ENCODE measurements at places on chromosomes 3 and 15.
A peak's percentile ranks its signal among the peaks of the same experiment; 100 is the strongest.

GRCh38 chr15:66739287-66739686 is 37.3 kb downstream of the SMAD6 start:
- no peak for DNase-seq

GRCh38 chr3:73212683-73213082 is 151.2 kb downstream of the EBLN2 start:
- DNase-seq = no peak

GRCh38 chr3:76765511-76765910 is 274.4 kb upstream of the ROBO2 start:
- DNase-seq = no peak

DNA sequence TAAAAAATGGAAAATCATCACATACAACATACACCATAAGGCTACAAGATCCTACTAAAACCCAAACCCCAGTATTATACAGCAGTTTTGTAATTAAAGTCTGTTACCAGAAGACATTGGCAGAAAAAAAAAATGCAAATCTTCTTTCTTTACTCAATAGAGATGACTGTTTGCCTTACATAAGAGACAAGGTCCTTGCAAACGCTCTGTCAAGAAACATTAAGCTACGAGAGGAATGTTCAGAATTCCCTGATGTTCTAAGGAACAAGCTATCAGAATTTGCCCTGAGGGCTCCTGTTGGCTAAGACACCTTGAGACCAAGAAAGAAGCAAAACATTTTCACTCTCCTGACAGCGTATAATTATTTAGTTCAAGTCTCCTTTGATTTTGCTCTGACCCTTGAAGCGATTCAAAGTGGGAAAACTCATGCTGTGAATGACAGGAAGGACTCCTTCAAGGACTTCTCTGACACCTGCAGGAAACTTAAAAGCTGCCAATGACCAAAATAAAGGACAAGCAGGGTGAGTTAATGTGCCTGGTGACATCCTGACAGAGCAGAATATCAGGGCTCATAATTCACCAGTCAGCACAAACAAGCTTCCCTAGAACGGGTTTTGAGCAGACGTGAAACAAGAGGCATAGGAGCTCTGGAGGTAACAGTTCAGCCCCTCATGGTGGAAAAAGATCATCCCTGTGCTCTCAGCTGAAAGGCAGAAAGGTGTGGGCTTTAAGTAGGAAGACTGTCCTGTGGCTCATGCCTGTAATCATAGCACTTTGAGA is 2.5 kb downstream of the SCAMP2 start:
- no peak for DNase-seq

DNA sequence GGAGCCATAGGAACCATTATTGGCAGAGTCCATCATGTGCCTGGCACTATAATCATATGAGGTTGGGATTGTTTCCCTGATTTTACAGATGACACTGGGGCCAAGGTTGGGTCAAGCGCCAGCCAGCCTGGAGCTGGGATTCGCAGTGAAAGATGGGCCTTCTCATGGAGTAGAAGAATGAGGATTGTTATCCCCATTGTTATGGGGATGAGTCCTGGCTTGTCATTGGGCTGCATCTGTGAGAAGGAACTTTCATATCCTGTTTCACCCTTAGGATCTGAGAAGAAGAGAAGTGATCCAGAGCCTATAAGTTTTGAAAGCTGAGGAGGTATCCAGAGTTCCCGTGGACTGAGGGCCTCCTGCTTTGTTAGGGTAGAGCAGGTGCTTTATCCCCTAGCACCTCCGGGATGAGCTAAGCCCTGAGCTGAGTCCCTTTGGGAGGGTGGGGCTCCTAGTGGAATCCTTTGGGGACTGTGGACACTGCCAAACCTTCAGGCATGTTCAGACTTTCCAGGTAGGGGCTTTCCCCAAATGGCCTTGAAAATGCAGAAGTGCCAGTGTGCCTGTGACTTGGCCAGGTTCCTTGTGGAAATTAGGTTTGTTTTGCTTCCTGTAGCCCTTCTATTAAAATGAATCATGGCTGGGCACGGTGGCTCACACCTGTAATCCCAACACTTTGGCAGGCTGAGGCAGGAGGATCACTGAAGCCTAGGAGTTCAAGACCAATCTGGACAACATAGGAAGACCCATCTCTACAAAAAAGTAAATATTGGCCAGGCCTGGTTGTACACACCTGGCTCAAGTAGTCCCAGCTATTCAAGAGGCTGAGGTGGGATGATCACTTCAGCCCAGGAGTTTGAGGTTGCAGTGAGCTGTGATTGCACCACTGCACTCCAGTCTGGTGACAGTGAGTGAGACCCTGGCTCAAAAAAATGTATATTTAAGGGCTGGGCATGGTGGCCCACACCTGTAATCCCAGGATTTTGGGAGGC is 30.2 kb upstream of the BSN start:
- no peak for DNase-seq

DNA sequence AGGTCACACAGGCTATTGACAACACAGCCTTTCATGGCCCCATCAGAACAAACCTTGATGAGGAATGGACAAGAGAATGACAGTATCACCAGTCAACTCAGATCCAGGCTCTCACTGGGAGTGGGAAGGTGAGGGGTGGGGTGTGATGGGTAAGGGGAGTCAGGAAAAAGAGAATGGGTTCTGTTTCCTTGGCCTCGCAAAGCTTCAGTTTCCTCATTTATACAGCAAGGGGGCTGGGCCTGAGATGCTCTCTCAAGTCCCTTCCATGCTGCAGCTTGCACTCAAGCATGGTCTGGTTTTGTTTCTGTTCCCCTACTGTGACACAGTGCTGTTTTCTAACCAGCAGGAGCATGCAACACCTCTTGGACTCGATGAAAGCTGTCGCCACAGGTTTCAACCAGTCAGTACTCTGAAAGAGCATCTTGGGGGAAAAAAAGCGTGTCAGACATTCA is 65.7 kb upstream of the IL12A start:
- no peak for DNase-seq

GRCh38 chr3:99269606-99270351 is 368.3 kb upstream of the DCBLD2 start:
- no peak for DNase-seq

DNA sequence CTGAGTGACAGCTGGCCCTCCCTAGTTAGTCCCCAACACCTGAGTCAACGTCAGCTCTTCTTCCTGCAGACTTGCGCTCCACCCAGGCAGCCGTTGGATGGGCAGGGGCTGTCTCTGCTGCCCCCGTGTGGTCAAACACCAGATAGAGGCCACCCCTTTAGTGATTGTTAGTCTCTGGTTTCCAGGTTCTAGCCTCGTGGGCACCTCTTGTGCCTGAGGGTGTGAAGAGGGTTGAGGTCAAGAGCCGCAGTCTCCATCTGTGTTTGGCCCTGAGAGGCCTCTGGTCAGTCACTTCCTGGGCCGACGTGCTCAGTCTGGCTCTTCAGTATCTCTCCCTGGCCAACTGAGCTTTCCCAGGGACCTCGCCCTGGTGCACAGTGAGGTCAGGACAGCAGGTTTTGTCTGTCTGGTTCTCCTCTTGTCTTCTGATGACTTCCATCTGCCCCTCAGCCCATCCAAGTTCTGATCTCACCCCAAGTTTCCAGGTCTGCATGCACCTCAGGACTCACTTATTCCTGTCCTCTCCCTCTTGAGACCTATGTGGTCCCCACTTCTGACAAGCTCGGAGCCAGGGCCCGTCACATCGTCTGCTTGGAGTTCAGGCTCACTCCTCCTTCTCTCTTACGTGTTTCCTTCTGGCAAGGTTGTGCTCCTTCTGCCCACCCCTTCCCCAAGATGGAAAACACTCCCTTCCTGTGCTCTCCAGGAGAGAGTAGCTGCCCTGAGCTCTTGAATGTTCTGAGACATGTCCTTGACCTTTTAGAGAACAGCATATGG is 20.9 kb downstream of the CD276 start:
- peak; percentile 65 for DNase-seq

GRCh38 chr3:106006571-106006970 is 137.8 kb upstream of the CBLB start:
- no peak for DNase-seq

GRCh38 chr3:192831111-192831644 is 86.5 kb downstream of the MB21D2 start:
- no peak for DNase-seq

GRCh38 chr15:89652666-89653065 is 2.6 kb downstream of the KIF7 start:
- DNase-seq = no peak

GRCh38 chr15:77243716-77244401 is 172.9 kb upstream of the TSPAN3 start:
- no peak for DNase-seq

DNA sequence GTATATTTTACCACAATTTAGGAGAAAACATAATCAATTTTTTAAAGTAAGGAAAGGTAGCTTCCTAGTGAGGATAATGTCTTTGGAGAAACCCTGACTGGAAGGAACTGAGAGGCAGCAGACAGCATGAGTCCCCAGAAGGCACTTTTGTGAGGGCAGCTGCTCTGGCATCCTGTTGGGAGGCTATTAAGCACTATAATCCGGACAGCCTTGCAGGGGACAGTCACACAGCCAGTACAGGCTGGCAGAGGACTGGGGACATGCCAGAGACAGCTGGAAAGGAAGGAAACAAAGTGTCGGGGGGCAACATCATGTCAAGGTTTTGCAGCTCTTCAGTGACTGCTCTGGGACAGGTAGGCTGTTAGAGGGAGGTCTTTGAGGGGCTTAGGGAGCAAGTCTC is 15.7 kb downstream of the ACAN start:
- no peak for DNase-seq

GRCh38 chr3:61780455-61781228 is 219.3 kb downstream of the PTPRG start:
- DNase-seq = no peak

- no peak for DNase-seq
Observed at GRCh38 chr3:188019727-188020126, 134.2 kb upstream of the LPP start.

GRCh38 chr15:79023546-79023890 is 67.1 kb downstream of the RASGRF1 start:
- DNase-seq = no peak

GRCh38 chr15:76208084-76208785 is 103.0 kb downstream of the ETFA start:
- DNase-seq = no peak

GRCh38 chr3:194140520-194141414 is 4.8 kb downstream of the HES1 start:
- DNase-seq = peak; percentile 24

DNA sequence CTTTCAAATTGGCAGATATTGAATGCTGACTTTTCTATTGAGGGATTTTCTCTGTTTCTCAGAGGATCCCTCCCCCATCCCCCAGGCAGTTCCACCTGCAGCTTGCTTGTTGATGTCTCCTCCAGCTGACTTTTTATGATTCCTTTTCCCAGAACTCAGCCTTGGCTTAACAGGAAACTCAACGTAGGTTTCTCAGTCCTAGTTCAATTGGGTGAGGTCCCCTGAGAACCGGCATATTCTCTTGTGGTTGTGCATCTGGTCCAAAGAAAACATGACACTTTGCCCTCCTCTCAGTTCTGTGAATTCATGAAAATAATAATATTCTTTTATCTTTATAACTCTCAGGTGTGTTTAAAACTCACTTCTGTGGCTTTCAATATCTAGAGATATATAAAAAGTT is 1222.1 kb downstream of the OTOL1 start:
- DNase-seq = no peak

- DNase-seq = no peak
Observed at GRCh38 chr3:46466273-46466672, 1.6 kb upstream of the LTF start.

DNA sequence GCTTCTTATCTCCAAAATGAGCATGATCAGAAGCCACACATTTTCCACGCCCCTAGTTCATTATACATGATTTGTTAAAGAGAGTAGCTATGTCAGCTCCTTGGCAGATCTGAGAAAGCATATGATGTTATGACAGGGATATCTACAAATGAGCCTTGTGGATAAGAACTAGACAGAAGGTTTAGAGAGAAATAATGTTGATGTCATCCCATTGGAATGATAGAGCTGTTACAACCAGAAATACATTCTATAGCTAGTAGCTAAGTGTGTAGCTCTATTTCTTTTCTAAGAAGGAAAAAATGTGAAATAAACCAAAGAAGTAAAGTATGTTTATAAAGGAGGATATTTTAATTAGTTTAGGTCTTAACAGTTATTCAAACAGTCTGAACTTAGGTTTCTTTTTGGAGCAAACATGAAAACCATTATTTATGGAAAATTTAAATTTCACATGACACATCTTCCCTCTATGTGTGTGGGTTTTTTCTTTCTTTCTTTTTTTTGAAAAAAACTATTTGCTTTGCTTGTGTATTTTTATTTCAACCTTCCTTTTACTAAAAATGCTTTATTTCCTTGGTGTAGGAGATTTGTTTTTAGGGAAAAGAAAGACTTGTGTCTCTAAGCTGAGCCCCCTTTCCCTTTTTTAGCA is 167.7 kb downstream of the GHSR start:
- no peak for DNase-seq

GRCh38 chr15:64247906-64248541 is 85.2 kb upstream of the PPIB start:
- no peak for DNase-seq

DNA sequence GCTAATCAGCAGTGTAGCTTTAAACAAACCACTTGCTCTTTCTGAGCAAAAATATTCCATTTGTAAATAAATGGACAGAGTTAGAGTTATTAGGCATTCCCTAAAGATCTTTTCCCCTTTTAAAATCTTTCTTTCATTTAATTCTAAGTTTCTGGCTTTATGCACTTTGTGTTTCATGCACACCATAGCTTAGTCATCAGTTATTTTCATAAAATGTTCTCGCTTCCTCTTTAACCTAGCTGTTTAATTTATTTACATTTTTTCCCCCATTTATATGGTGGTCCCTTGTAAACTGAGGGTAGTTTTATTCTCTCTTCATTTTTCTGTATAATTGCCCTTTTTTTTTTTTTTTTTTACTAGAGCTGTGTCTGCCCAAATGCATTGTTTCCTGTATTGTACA is 315.0 kb upstream of the LRRFIP2 start:
- no peak for DNase-seq

DNA sequence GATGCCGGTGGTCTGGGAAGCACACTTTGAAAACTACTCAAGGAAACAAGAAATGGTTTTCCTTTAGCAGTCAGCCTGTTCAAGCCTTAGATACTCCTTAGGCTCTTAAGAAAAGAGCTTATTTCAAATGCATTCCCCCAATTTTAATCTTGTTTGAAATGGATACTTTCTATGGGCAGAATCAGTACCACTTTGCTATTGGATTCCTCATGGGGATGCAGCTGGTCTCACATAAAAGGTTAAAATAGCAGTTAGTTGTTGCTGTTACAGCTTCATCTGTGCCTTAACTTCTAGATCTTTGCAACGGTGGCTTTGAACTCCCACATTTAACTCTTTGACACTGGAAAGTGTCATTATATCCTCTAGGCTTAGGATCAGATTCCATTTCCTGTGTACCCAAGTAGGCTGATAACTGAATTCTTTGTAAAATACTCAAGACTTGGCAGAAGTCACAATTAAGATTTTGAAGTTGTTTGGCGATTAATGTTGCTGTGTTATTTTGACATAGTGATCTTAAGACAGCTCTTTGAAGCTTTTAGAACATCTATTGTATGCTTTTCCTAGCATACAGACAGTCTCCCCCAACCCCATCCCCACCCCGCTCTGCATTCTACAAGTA is 2.2 kb downstream of the THBS1 start:
- DNase-seq = no peak

DNA sequence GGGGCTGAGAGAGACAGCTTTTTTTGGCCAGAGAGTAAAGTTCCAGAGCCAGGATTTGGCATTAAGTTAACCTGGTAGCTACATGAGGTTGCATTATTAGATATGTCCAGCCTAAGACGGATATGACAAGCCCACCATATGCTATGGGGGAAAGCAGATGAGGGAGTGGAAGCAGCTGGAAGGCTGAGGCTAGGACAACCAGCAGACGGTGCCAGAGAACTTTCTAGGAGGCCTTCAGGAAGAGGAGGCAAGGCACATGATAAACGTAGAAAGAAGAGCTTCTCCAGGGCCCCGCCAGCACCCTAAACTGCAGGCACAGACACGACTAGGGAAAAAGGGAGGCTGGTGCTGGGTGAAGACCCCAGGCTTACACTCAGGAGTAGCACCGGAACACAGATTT is 87.0 kb downstream of the CTNNB1 start:
- no peak for DNase-seq
